ENCODE measurements at places on chromosomes 5 and 9.
A peak's percentile ranks its signal among the peaks of the same experiment; 100 is the strongest.

DNA sequence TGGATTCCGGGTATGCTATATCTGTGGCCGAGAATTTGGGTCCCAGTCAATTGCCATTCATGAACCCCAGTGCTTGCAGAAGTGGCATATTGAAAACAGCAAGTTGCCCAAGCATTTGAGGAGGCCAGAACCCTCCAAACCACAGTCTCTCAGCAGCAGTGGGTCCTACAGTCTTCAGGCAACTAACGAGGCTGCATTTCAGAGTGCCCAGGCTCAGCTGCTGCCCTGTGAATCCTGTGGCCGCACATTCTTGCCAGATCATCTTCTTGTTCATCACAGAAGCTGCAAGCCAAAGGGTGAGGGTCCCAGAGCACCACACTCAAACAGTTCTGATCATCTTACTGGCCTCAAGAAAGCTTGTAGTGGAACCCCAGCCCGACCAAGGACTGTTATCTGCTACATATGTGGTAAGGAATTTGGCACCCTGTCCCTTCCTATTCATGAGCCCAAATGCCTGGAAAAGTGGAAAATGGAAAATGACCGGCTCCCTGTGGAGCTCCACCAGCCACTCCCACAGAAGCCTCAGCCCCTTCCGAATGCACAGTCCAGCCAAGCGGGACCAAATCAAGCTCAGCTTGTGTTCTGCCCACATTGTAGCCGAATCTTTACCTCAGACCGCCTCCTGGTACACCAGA is 23.0 kb downstream of the ZNF474 start:
- DNase-seq, result no peak

GRCh38 chr5:160649304-160649703 is 202.7 kb downstream of the ATP10B start:
- no peak for DNase-seq

DNA sequence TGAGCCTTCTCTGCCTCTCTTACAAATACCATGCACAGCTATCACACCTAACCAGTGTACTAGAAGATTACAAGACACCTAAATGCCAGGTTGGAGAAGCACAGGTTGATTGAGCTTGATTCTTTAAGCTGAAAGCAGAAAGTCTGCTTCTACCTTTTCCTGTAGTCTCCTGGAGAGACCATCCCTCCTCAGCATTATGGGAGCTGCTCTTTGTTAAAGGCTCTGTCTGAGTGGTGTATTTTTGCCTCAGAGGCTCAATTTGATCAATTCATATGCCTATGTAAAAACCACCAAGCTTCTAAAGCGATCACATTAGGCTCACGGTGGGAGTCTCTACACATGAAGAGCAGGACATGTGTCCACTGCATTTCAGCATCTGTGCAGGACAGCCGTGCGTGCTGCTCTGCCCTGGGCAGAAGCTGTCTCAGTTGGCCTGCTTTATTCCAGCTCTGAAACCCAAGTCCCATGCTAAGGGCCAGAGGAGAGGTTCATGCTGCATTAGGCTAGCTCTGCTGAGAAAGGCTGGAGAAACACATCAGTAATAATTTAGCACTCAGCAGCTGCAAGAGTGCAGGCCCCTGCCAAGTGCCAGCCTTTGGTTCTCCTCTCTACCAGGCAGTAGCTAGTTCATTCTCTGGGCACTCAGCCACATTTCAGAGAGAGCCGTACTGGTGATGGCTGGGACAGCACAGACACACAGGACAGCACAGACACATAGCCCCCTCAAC is 41.7 kb downstream of the TMEM167A start:
- no peak for DNase-seq

GRCh38 chr9:131981116-131981776 is 98.4 kb downstream of the MED27 start:
- no peak for DNase-seq

DNA sequence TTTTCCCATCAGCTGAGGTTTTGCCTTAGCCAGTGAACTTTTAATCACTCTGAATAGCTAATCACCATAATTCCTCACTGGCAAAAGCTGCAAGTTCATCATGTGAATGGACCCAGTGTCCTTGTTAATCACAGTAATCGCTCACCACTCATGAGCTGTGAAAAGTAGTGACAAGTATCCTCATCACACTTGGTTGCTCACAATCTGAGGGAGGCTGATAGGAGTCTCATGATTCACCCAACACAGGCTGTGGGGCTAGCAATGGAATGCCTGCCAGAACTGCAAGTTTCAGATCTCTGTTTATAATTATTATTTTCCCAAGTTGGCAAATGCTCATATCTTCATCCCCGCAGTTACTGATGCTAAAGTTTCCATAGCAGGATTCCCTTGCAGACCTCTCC is 467.2 kb downstream of the KIF4B start:
- no peak for DNase-seq

GRCh38 chr9:129211686-129212085 is 33.6 kb upstream of the IER5L start:
- DNase-seq, result no peak

- no peak for DNase-seq
Measured at GRCh38 chr5:177501874-177502678, 4.7 kb upstream of the PDLIM7 start.

DNA sequence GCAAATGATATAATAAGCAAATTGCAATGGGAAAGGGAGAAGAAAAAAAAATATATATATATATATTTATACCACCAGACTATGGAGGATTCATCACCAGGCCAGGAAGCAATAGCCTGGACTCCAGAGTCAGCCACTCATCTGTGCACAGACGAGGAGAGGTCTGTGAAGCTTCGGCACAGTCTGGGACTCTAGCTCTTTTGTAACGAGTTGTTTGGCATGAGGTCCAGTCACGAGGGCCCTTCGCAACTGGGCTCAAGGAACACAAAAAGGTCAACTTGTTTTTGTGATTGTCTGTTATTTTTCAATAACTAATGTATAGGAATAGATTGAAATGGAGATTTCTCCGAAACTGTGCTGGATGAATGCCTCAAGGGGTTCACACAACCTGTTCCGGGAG is 14.7 kb upstream of the FGF1 start:
- DNase-seq, result no peak

DNA sequence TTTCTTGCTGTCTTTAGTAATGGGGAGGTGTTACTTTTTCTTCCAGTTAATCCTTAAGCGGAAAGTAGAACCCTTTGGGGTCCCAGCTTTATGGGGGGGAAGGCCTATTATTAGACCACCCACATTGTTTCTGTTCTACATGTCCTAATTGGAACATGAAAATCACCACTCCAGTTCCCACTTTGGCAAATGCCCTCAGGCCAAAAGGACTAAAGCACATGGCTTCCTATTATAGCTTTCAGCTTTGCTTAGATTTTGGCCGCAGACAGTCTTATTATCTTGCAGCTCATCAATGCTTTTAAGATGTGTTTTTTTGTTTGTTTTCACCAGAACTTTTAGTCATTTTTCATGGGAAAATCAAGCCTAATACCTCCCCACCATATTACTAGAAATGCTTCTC is 296.8 kb upstream of the ANKH start:
- DNase-seq, result no peak

- no peak for DNase-seq
Measured at GRCh38 chr9:85688361-85688760, 53.4 kb downstream of the AGTPBP1 start.

DNA sequence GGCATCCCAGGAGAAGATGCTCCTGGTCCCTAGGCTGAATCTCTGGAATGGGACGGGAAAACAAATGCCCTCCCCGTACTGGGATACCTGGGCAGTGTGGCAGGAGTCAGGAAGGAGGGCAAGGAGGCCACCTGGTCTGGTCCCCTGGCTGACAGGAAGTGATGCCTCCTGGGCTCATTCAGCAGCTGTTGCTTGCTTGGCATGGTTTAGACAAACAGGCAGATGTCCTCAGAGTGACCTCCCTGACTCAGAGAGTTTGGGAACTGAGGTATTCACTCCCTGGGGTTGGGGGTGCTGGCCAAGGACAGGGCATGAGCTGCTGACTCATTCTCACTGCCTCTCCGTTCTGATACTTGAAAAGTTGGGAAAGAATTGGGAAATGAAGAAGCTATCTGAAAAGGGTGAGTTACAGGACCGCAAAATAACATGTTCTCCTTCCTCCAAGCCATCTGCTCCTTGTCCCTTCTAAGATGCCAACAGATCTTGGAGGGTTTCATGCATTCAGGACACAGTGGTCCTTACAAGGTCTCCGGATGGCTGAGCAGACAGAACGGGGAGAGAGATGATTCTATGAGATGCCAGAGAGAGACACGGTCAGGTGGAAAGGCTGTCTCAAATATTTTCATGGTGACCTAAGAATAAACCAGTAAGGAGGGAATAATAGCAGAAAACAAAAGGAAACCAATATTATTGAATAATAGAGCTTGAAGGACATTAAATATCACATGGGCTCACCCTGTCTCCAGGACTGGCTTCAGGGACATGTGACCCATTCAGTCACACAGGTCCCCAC is 534.5 kb downstream of the BNC2 start:
- no peak for DNase-seq

DNA sequence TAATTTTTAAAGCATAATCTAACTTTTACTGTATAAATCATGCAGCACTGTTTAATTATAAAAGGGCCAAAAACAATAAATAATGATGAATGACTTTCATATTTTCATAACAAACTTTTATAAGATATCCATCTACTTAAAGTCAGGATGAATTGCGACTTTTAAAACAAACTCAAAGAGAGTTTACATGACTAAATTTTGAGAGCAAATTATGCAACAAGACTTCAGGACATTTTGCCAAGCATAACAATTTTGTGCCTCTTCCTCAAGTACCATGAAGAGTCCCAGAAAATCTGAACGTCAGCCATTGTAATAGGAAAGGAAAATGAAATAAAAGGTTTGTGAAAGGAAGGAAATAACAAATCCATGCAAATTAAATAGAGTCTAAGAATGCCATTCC is 24.4 kb downstream of the ERAP1 start:
- no peak for DNase-seq

DNA sequence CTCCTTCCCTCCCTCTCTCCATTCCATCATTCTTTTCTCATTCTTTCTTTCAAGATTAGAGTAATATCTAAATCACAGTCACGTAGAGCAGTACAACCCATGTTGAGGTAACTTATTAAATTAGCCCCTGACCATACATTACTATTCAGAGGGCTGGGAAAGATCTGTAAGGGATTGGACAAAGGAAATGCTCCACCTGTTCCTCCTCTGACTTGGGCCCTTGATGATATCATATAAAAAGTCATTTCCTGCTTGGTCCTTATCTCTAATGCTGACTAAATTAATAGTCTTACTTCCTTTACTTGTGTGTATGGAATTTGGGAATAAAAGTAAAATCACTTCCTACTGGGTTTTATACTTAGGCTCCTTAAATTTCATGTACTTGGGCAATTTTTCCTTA is 40.8 kb downstream of the SNX18 start:
- DNase-seq, result no peak

DNA sequence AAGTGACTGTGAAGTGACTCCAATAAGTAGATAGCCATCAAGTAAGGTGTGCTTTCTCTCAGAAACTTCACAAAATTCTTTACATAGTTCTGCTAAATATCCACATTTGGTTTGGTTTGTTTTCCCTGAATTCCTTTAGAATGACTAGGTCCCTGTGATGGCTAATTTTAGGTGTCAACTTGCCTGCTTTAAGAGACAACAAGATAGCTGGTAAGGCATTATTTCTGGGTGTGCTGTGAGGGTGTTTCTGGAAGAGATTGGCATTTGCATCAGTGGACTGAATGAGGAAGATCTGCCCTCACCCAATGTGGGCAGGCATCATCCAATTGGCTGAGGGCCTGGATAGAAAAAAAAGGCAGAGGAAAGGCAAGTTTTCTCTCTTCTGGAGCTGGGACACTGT is 8.3 kb upstream of the PTBP3 start:
- DNase-seq, result no peak

GRCh38 chr5:67515020-67515689 is 318.6 kb upstream of the CD180 start:
- DNase-seq, result no peak

GRCh38 chr9:106716820-106717219 is 146.1 kb upstream of the ZNF462 start:
- no peak for DNase-seq

- DNase-seq, result no peak
Measured at GRCh38 chr9:3329361-3329760, 196.4 kb downstream of the RFX3 start.

DNA sequence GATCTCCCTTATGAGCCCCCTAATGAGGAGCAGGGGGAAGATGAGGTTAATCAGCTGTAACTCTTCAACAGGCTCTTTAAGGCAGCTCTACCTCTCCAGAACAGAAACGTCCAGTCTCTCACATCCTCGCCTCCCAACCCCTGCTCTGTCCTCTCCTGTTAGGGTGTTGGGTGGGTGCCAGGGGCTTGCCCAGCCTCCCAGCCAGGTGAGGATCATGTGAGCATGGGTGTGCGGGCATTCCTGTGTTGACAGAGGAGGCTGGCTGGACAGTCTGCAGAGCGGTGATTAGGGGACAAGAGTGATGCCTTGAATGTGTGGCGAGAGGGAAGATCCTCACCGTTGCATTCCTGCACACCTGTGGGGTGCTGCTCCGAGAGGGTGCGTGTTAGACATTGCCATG is 51.7 kb downstream of the CCDC180 start:
- DNase-seq, result no peak

DNA sequence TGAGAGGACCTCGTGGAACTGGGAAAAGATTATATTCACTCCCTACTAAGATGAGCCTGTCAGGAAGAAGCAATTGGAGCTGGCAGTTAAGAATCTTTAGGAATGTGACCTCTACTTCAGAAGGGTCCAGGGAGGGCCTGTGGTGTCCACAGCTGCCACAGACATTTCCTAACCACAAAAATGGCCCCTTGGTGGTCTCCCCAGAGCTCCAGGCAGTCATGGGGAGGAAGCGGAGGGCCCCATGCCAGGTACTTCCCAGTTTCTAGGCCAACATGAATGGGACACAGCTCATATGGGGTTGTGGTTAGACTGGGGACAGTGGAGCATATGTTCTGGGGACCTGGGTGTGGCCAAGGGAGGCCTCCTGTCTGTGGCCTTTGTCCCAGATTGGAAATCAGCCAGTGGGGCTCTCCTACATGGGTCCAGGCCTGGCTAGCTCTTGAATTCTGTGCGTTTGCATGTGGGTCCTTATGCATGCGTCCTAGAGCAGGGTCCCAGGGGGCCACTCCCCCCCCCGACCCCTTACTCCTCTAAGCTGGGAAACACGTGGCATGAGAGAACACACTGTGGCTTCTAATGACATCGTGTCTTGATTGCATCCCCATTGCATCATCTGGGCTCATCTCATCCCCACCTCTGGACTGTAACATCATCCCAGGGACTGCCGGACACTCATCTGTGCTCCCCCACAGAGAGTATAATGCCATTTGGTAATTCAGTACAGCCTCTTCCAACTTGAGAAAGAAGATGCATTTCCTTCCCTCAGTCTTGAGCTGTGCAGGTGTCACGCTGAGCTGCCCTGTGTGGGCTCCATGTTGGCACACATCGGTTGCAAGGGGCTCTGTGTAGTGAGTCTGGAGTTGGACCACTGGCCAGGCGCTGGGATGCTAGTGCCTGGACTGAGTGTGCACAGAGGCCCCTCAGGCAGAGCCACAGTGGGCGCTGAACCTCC is 31.3 kb downstream of the IRF1 start:
- peak; percentile 55 for DNase-seq

DNA sequence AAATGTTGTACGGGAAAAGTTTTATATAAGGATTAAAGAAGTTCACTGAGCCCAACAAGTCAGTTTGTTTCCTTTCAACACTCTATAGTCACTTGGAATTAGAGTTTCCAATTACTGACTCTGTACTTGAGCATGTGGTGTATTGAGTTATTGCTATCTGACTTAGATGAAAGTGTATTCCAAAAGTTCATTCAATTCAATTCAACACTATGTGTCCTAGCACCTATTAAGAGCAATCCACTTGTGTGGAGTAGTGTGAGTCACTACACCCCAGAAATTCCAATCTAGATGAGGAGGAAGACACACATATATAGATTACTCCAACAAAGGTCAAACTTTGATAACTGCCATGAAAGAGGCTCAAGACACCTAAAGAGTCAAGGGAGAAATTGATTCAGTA is 98.2 kb upstream of the SLCO6A1 start:
- DNase-seq, result no peak
